ENCODE measurements at places on chromosomes 2 and 18.

- no peak for DNase-seq
Measured at GRCh38 chr2:167191588-167191987, 303.3 kb downstream of the XIRP2 start.

GRCh38 chr2:218399391-218400166 is at the start of gene CTDSP1:
TSS of gene CTDSP1 (plus strand) at chr2:218399868. CDS start at chr2:218400091, 223 bp downstream.
- peak; percentile 94 for DNase-seq

- peak; percentile 58 for DNase-seq
Measured at GRCh38 chr2:131063501-131064283, 29.6 kb downstream of the FAM168B start.

DNA sequence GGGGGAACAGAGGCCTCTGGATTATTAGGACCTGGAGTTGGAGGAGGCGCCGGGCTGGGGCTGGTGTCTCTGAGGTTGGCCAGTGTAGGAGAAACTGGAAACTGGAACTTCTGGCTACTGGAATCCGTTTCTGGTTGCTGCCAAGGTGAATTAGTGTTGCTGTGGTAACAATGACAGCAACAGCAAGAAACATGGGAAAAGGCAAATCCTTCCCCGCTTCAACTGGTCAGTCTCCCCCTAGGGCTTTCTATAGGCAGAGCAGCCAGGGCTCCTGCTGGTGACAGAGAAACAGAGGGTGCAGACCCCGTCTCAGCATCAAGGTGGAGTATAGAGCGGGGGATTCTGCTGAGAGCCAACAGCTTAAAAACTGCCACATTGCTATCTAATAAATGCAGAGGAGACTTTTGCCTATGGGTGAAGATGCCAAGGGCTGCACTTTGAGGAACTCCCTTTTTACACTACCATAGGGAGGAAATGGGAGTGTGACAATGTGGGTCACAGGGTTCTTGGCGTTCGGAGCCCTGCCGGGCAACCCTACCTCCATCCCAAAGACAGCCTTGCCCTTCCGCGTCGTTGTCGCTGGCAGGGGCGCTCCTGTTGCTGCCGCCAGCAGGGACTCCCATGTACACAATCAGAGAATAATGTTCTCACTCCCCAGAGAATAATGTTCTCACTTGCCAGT is 81.4 kb upstream of the CABLES1 start:
- peak; percentile 93 for DNase-seq

DNA sequence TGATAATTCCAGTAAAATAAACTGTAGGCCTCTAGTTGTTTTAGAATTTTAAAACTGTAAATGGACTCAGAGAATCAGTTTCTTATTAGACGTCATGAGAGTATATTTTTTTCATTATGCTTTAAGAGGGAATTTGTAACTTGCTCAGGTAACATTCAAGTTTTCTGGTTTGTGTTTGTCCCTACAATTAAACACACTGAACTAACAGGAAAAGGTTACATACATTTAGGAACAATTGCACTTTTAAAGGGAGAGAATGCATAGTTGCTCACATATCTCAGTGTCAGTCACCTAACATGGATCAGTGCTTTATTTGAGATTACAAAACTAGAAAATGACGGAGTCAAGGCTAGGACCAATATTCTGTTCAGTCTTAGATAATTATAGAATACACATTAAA is 3.1 kb downstream of the COL3A1 start:
- DNase-seq: no peak

DNA sequence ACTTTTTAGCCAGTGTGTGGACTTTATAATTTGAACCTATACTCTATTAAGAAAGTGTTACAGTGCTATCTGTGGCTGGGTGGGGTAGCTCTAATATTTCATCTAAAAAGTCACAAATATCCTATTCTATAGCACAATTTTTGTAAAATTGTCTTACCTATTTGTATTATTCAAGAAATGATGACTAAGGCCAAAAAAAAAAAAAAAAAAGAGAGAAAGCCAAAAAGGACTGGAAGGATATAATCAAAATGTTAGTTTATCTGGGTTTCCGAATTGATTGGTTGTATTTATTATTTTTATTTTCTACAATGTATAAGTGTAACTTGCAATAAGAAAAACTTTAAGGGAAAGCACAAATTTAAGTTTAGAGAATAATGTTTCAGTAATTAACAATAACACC is 5.5 kb downstream of the ARL6IP6 start:
- no peak for DNase-seq

DNA sequence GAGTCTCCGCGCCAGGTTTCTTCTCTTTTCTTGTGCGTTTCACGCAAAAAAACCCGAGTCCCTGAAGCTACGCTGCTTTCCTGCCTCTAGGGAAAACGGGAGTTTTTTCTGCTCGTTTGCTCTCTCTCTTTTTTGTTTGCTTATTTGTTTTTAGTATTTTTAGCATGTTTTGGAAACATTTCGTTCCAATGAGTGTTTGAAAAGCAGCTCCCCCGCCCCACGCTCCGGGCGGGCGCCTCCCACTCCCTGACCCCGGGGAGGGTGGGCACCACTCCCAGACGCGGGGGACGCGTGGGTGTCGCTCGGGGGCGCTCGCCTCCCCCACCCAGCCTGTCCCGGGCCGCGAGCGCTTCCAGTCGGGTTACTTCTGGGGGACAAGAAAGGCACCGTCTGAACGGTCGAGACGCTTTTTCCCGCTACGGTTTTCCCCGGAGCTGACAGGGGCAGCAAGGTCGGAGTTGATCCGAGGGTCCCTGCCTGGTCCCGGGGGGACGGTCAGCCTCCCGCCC is 446 bp upstream of the EFHD1 start:
- peak; percentile 42 for DNase-seq

DNA sequence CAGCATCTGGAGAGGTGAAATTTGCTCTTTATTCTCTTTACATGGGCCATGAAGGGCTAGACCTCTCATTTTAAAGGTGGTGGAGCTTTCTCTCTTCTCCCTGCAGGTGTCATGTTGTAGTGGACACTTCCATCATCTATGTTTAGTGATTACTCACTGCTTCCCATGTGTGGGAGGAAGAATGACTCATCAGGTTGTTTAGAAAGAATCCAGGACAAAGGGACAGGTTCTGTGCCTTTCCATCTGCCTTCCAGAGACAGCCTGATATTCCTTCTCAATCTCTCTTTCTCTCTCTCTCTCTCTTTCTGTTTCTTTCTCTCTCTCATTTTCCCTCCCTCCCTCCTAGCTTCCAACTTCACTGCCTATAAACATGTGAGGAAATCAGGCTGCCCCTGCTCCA is 38.7 kb downstream of the SCG2 start:
- no peak for DNase-seq

DNA sequence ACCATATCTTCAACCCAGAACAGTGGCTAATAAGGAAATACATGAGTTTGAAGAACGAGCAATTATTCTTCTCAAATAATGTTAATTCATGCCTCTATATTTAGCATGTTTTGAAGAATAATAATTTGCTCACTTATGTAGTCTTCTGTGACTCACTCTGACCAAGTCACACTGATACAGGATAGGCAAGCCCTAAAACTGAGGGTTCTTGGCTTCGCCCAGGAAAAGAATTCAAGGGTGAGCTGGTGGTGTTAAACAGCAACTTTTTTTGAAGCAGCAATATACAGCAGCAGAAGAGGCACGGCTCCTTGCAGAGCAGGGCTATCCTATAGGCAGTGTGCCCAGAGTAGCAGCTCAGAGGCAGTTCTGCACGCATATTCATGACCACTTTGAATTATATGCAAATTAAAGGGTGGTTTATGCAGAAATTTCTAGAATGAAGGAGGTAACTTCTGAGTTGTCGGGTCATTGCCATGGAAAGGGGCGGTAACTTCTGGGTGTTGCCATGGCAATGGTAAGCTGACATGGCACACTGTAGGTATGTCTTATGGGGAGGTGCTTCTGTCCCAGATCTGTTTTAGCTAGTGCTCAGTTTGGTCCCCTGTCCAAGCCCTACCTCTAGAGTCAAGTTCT is 200.6 kb downstream of the RND3 start:
- no peak for DNase-seq

DNA sequence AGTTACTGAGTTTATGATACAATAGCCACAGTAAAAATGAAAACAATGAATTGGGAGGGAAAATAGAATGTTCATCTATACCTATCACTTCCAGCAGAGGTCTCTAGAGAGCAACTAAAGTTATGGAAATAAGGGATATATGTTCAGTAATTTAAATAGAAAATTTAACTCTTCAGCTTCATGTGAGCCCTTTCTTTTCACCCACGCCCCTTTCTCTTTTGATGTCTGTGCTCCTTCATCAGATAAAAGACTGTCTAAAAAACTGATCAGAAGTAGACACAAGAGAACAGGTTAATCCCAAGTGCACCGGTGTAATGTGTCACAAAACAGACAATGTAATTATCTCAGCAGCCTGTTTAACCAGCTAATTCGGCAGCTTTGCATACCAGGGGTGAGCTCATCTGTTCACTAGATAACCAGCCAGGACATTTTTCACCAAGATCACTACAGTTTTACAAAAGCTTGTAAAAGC is 238.5 kb upstream of the ERBB4 start:
- DNase-seq: peak; percentile 52

GRCh38 chr2:172096626-172097547 is 5.8 kb downstream of the DLX2 start:
- peak; percentile 84 for DNase-seq

- DNase-seq: no peak
Measured at GRCh38 chr2:40095000-40095399, 315.9 kb upstream of the THUMPD2 start.

DNA sequence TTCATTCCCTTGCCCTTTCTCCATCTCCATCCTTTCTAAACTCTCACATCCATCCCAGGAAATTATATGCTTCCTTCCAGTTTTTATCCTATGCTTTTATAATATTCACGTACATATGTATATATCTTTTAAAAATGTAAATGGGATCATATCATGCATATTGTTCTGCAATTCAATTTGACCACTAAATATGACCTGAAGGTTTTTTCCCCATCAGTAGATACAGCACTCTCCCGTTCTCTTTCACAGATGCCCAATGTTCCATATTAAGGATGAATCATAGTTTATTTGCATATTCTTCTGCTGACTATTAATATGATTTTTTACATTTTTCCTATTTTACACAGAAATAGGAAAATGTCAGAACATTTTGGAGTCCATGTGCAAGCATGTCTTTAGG is 213.3 kb upstream of the PARD3B start:
- DNase-seq: no peak

DNA sequence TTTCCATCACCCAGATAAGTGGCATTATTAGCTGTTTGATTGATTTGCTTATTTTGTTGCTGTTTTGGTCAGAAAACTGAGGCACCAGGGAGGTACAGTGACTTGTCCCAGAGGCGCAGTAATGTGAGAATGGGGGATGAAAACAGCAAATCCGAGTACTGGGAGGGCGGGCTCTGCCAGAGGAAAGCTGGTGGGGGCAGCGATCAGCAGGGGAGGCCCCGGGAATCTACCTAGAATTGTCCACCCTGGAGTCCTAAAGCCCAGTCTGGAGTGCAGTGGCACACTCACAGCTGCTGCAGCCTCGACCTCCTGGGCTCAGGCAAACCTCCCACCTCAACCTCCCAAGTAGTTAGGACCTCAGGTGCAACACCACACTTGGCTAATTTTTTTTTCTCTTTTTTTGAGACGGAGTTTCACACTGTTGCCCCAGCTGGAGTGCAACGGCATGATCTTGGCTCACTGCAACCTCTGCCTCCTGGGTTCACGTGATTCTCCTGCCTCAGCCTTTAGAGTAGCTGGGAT is 17.0 kb upstream of the PTMA start:
- no peak for DNase-seq

DNA sequence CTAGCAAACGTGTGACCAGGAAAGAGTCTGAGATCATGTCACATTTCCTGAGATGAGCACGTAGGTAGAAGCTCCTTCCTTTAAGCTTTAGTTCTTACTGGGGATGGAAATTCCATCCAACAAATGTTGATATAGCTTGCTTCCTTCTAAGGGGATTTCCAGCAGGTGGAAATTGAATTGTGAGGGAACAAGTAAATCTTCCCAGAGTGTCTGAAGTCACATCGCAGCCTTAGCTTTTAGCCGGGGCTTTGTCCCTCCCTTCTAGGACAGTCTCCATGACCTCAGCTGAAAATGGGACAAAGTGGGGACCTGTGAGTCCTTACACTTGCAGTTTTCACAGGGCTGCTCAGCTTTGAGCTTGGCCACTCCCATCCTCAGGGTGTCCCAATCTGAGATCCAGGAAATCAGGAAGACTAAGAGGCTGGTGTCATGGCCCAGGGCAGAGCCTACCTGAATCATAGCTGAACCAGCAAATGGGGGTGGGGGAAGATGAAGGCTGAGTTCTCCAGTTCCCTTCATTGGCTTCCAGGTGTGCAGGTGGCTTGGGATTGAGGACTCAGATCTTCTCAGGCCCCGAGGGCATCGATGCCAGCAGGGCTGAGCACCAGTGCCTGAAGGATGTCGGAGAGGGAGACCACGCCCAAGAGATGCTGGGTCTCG is 8.3 kb downstream of the PRKAG3 start:
- DNase-seq: no peak

GRCh38 chr2:126933711-126934091 is 35.0 kb downstream of the TEX51 start:
- DNase-seq: no peak

- peak; percentile 32 for DNase-seq
Measured at GRCh38 chr2:229800997-229801754, 86.8 kb upstream of the DNER start.

DNA sequence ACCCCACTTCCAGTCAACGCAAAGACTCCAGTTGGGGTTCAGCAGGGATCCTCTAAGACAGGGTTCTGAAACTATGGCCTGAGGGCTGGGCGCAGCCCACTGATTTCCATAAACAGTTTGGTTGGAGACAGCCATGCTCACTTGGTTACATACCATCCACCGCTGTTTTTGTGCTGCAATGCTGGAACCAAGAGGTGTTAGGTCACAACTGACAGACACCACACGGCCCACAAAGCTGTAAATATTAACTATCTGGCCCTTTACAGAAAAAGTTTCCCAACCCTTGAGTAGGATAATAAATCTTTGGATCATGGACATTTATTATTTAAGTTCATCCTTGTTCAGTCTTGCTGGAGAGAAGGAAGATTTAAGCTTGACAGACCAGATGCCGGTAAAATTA is 8.4 kb upstream of the CD226 start:
- no peak for DNase-seq

DNA sequence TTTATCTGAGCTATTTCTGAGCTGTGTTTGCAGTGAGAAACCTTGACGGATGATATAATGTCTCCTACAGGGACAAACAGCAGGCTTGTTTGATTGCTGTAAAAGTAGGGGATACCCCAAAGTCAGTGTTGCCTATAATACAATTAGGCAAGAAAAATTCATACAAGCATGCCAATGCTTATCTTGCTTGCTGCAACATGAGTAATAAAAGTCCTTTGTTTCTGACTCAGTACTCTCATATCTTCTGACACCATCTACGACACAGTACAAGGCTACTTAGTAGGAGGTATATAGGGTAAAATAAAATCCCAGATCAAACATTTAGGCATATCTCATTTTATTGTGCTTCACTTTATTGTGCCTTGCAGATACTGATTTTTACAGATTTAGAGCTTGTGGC is 33.0 kb downstream of the ERBB4 start:
- no peak for DNase-seq

DNA sequence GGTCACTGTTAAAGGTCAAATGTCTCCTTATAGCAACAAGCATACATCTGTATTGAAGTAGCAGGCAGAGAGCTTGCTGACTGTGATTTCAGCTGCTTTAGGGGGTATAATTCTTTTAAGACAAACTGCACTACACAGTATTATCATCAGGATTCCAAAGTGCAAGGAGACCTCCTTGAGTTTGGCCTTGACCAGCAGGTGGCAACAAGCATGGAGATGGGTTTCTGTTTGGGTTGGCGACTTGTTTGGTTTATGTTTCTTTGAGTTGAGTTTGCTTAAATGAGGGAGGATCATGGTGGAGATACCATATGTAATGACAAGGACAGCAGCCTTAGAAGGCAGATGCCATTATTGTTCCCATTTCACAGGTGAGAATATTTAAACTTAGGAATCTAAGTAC is 681.0 kb upstream of the ID2 start:
- no peak for DNase-seq

- DNase-seq: no peak
Measured at GRCh38 chr2:28240937-28241336, 151.7 kb upstream of the FOSL2 start.
